Brain microvascular endothelial cell (primary cell): ENCODE measurements at places on chromosomes 5 and 9.

DNA sequence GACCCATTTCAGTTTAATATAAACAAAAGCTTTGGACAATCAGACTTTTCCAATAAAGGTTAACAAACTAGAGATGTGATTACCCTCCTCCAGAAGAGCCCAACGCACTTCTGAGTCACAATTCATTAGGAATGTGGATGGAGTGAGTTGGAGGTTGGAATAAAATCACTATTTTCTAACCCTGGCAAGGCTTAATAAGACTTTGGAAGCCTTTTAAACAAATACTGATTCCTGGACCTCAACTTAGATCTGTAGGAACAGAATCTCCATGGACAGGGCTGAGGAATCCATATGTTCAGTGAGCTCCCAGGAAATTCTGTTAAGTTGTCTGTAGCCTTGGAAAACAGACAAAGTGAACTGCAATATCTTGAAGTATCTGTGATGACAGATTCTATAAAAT is 233.5 kb upstream of the ELL2 start:
- no peak for DNase-seq

DNA sequence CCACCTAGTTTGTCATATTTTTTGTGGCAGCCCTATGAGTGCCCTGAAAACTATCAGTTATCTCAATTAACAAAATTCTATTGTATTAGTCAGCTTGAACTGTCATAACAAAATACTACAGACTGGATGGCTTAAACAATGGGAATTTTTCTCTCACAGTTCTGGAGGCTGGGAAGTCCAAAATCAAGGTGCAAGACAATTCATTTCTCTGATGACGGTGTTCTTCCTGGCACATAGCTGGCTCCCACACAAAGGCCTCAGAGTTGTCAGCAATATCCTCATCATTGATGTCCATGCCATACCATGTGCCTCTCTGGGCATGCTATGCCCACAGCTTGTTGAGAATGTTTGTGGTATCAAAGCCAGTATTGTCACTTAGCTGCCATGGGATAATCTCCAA is 691.9 kb downstream of the NR2F1-AS1 start:
- no peak for DNase-seq

DNA sequence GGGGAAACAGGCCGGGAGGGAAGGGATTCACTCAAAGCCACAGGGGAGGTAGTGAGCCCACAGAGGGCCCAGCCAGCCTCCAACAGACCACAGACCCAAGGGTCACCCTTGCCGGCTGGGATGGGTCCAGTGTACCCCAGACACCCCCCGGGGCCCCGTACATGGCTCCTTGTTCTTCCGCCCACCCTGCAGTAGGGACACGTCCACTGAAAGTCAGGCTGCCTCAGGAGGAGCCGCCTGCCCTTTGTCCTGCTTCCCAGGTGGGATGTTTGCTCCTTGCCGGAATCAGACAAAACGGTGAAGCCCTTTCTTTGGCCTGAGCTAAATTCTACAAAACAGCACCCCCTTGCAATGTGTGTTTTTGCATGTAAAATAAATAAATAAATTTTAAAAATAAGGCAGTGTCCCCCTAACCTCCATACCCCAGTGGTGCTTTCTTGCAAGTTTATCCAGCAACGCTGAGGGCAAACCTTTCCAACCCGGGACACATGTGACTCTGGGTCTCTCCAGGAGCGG is 25.8 kb downstream of the LHX3 start:
- no peak for DNase-seq

- DNase-seq, result no peak
Measured at GRCh38 chr5:140176031-140176387, 1.0 kb downstream of the CYSTM1 start.

- peak; percentile 54 for DNase-seq
Measured at GRCh38 chr9:103731541-103731940, 362.6 kb upstream of the SMC2 start.

DNA sequence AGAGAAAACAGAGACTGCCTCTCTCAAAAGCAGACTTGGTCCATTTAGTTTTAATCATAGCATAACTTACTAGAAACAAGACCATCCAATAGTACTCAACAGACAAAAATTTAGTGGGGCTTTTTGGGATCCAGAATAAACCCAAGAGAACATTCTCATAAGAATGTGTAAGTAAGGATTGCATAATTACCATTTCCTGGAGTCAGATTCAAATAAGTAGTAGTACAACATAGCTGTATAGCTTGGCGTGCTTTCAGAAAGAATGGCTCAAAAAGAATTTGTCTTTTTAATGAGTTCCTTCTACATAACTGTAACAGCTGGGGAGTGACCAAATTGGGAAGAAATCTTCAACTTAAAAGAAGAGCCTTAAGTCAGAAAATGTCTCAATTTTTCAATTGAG is 145.4 kb downstream of the DENND1A start:
- DNase-seq, result peak; percentile 20

- DNase-seq, result no peak
Measured at GRCh38 chr9:131800366-131800765, 60.5 kb upstream of the RAPGEF1 start.

DNA sequence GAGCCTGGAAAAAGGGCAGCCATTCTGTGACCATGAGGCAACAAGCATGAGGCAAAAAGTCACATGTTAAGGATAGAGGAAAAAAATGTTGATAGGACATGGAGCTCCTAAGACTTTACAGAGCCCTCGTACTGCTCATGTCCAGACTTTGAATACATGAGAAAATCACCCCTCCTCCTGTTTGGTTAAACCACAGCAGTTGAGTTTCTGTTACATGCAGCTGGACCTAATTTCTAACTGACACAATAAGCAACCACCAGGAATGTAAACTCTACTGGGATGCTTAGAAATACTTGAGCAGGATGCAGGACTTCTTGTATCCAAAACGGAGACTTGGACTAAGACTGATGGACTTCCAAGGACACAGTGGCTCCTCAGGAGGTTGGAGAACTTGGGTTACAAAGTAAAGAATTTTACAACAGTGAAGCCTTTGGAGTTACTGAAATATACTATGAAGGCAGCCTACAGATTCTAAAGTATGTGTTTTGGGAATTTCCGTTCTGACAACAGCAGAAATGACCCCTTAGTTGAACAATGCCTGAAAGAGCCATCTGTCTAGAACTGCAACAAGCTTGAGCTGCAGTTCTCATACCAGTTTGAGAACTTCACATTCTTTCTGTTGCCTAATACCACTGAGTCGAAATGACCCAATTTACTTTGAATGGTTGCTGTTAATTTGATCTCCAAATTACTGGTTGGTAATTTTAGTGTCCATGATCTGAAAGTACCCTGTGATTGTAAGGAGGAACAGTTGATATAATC is 268.9 kb downstream of the PIK3R1 start:
- DNase-seq, result peak; percentile 20

DNA sequence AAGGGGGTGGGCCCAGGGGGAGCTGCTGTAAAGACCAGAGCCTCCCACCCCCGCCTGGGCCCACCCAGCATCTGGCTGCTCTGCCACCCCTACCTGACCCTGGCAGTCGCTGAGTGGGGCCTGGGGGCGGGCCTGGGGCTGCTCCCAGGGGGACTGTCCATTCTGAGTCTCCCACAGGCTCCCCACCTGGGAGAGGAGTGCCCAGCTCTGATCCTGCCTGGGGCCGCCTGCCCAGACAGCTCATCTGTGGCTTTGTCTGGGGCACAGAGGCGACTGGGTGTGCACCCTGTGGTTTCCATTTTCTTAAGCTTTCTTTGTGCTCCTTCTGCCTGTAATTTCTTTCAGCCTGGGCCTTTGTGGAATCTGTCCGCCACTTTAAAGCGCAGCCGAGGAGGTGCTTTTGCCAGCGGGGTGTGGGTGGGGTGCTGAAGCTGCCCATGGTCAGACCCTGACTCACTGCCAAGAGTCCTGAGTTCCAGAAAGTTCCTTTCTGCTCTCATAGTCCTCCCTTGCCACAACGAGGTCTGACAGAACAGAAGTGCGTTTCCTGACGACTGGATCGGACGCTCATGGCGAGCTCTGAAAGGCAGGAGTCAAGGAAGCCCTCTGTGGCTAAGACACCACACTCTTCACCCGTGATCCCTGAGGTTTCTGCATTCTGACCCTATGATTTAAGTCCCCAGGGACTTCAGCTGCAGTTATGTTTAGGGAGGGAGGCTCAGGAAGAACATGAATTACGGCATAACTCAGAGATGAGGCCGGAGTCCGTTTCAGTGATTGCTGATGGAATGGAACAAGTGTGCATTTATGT is 225.0 kb downstream of the FANCC start:
- DNase-seq, result peak; percentile 91

- no peak for DNase-seq
Measured at GRCh38 chr5:160030631-160031377, 21.9 kb downstream of the TTC1 start.

DNA sequence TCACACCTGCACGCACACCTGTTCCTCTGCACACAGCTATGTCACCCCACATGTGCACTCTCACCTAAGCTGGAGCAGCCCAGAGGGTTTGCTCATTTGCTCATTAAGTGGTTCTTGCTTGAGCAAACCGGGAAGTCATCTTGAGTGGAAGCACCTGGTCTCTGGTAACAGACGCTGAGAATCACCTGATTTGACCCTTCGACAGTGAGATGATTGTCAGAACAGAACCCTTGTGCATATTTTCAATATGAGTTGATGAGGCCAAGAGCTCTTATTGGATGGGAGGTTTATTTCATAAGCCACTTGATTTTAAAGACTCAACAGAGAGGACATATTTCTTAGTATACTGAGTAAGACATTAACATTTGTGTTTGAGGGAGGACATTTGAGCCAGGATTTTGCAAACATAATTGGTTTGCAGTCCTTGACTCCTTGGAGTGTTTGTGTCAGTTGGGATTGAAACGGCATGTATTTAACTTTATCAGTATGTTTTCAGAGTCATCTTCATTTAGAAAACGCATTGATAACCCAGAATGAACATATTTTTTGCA is 22.1 kb upstream of the LPCAT1 start:
- no peak for DNase-seq

DNA sequence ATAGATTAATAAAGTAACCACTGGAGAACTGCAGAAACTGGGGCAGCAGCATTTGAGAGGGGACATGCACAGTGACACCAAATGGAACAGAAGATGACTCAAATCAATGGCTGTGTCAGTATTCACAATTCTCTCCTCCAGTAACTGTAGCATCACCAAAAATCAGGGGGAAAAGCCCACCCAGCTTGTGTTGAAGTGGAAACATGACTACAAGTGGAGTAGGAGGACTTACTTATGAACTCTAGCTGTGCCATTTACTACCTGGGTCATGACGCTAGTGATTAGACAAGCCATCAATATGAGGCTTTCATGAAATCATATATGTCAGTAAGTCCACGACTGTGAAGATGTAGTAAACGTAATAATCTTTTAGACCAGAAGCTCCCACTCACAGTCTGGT is 199.8 kb upstream of the PTGER4 start:
- no peak for DNase-seq

- no peak for DNase-seq
Measured at GRCh38 chr9:8261737-8262136, 462.2 kb upstream of the DMAC1 start.

GRCh38 chr5:157253547-157253946 is 12.4 kb upstream of the CYFIP2 start:
- DNase-seq, result peak; percentile 55

- no peak for DNase-seq
Measured at GRCh38 chr9:97366476-97366875, 45.4 kb upstream of the TDRD7 start.

DNA sequence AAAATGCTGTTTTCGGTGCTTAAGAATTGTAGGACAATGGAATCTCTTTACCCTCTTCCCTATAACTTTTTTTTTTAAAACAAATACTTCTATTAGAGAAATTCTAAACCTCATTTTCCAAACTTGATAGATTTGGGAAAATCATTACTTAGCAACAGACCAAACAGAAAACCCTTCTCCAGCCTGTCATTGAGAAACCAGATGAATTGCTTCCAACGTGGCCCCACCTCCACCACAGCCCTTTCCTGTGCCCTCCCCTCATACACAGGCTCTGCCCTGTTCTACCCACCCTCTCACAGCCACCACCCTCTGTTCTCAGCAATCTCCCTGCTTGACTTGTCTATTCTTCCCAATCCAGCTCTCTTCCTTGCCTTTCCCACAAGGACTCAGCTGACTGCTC is 221.2 kb downstream of the DMRT2 start:
- no peak for DNase-seq

- no peak for DNase-seq
Measured at GRCh38 chr9:5193345-5193744, 7.9 kb upstream of the INSL6 start.

GRCh38 chr5:164139423-164139822 is 634.0 kb downstream of the MAT2B start:
- DNase-seq, result no peak

GRCh38 chr9:120927269-120928014 is 846 bp upstream of the TRAF1 start:
- DNase-seq, result no peak

GRCh38 chr9:26054600-26055520 is 376.6 kb upstream of the TUSC1 start:
- peak; percentile 14 for DNase-seq

DNA sequence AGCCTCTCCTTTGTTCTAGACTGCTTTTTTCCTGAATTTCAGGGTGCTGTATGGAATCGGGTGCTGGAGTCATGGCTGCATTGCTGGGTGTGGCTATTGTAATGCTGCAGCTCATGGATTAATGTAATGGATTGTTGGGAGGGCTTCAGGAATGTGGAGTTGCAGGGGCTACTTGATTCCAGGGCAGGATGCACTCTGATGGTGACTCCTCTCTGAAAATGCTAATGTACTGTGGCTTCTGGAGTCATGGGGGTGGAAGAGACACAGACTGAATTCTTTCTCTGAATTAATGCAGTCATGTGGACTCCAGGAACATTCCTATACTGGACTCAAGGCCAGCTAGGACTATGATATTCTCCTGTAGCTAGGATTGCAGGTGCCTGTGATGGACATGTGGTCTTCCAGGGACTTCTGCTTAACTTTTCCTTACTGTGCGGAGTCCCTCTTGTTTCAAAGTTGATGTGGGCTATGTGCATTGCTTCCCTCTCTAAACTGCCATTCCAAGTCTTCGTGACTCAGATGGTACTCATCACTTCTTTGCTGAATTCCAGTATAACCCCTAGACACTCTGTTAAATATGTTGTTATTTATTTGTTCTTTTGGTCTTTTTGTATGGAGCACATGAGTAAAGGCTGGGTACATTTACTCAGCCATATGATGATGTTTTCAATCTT is 396.2 kb downstream of the KCTD16 start:
- no peak for DNase-seq

GRCh38 chr5:10987925-10988504 is 227.0 kb upstream of the DAP start:
- DNase-seq, result peak; percentile 25

DNA sequence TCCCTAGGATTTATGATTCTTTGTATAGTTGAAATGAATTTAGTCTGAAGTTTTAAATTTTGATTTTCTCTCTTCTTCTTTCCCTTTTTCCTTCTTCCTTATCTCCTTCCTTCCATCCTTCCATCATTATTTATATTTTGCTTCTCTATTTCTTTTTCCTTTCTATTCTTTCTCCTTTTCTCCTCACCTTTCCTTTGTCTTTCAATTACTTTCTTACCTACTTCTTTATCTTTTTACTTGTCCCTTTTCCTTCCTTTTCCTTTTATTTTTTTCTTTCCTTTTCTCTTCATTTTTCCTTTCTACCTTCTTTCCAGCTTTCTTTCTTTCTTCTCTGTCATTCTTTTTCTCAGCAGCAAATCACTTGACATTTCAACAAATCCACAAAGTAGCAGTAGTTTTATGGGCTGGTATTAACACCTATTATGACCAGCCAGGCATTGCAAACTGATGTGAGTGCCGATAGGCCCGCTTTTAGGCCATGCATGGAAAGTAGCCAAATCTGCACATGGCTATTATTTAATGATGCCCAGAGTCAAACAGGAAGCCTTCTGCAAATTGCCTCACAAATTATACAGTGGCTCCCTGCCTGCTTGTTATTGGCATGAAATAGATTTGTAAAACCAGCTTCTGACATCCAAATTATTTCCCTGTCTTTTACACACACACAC is 37.1 kb upstream of the NR3C1 start:
- no peak for DNase-seq
